HAP-1 (cell line): ENCODE measurements at places on chromosomes 3 and 15.

DNA sequence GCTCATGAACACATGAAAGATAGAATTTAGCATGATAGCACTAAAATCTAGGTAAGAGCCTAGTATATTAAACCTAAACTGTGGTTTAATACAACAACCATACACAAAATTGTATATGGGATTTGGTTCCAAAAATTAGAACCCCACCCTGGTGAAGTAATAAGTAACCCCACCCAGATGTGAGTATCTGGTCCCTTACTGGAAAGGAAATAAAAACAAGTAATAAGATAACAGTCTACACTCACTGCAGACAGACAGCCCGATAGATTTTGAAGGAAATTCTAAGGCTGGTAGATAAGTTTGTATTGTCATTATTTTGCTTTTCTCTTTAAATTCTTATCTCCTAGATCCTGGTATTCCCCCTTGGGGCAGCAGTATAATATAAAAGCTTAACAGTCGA lies 184.9 kb downstream of the ZBTB20 start:
- no peak for DNase-seq

GRCh38 chr3:38561746-38562466 lies 65.8 kb downstream of the EXOG start:
- peak; percentile 4 for DNase-seq

DNA sequence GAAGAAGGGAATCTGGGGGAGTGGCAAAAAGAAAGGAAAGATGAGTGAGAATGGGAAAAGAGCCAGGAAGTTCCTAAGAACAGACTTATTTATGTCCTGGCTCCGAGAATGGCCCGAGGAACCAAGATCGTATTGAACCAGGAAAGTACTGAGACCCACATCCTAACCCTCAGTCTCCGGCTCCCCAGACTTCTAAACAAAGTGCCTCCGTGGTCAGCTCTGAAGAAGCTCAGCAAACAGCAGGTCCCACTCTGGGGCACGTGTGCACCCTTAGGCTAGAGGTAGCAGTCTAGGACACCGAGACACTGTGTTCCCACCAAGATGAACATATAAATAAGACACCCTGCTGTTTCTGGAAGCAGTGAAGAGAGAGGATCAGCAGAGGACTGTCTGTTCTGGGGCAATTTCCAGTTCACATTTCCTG lies 307.4 kb downstream of the NTRK3 start:
- DNase-seq: no peak

- no peak for DNase-seq
These were observed 444.2 kb upstream of the GOLIM4 start for GRCh38 chr3:168539909-168540308.

- DNase-seq: no peak
These were observed 72.6 kb downstream of the SAMMSON start for GRCh38 chr3:70072180-70072579.

GRCh38 chr15:70492240-70493177 lies 270.8 kb downstream of the UACA start:
- DNase-seq: no peak

DNA sequence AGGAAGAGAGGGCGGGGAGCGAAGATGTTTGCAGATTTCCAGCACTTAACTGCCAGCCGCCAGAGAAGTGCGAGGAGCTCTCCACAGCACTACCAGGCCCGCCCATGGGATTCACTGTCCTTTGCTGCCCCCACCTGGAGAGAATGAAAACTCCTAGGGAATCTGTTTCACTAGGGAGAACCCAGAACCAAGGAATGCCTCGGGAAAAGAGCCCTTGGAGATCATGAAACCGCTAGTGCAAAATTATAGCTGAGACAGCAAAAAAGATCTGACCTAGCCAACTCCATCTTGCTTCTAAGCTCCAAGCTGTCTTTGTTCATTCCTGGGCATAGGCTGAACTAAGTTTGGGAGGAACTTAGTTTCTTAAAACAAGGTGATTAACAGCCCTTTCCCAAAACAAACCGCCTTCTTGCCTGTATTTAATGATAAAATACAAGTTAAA lies 82.6 kb upstream of the GCNT3 start:
- peak; percentile 94 for DNase-seq

DNA sequence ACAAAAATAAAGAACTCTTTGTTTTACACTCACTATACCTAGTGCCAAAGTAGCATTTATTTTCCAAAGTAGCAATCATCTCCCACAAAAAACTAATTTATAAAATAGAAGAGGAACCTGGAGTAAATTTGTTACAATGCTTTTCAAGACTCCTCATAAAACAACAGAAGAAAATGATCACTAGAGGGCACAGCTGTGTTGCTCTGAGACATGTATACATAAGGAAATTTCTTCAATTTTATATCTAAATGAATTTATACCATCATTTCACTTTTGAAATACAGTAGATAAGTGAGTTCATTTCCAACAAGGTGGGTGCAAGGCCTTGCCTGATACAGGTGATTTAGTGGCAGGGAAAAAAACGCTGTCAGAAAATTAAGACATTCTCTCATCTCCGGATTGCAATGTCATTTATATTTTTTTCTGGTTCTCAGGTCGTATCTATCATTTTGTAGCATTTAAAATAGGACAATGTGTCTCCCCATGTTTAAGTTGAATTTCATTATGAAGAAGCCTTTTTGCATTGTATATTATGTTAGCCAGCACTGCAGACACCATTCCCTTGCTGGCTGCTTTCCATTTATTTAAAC lies 25.3 kb upstream of the ARHGEF26 start:
- DNase-seq: peak; percentile 8

- no peak for DNase-seq
These were observed 40.9 kb upstream of the EPHB1 start for GRCh38 chr3:134753999-134754742.

GRCh38 chr3:15044326-15044725 lies 20.8 kb downstream of the MRPS25 start:
- no peak for DNase-seq

GRCh38 chr3:159458982-159459381 lies 529.7 kb upstream of the IL12A start:
- DNase-seq: no peak

- no peak for DNase-seq
These were observed 195.1 kb downstream of the ZPLD1 start for GRCh38 chr3:102629943-102630342.

DNA sequence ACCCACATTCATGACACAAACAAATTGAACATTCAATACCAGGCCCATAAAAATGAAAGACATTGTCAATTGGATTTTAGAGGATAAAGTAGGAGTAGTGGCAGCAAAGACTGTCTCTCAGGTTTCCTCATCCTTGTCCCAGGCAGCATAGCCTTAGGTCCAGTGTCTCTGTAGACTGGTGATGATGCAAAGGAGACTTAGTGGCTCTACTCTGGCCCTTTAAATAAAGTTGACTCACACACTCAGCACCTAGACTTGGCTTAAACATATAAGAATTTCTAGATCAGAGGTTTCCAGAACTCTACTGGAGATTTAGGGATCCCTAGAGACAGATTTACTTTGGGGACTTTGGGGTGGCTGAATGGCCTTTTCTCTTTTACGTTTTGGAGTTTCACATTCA lies 166.6 kb downstream of the NR1D2 start:
- DNase-seq: no peak

DNA sequence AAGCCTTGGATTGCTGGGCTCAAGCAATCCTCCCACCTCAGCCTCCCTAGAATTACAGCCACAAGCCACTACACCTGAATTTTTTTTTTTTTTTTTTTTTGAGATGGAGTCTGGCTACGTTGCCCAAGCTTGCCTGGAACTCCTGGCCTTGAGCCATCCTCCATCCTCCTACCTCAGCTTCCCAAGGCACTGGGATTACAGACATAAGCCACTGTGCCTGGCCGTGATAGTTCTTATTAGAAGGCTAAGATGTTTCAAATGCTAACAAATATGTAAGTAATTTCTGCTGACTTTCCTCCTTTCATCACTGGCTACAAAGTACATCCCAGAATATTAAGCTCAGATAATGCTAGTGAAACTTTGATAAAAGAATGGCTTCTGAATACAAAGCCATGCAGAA lies 5.7 kb upstream of the SETMAR start:
- DNase-seq: no peak

DNA sequence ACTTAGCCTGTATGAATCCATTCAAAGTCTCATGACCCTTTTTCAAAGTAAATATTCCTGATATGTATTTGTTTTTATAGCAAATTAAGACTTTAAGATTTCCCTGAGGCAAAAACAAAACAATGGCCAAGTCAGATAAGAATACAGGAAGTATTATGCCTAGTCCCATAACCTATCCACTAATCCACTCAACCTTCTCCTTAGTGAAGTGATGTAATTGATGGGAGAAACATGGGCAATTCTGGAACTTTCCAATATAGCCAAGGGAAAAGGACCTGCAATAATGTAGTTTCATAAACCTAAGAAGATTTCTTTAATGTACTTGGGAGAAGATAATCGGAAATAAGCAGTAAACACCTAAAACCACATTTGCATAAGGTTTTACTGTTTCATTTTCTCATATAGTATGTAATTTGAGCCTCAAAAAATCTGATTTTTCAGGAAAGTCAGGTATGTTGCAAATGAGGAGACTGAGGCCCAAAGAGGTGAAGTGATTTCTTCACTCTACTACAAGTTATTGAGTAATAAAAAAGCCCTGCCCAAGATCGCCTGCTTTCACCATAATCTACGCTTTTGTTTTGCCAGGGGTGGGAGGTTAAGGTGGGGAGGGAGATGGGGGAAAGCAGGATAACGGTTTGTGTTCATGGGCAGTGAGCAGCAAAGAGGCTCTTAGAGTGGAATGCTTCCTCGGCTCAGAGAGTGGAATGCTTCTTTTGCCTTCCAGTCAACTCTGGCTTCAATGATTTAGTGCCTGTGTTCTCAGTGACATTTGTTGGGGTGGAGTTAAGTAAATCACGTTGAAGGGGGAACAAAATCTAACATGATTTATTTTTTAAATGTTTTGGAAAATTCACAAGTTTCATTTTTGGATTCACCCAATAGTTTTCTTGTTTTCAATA lies 95.0 kb upstream of the FNDC3B start:
- no peak for DNase-seq

DNA sequence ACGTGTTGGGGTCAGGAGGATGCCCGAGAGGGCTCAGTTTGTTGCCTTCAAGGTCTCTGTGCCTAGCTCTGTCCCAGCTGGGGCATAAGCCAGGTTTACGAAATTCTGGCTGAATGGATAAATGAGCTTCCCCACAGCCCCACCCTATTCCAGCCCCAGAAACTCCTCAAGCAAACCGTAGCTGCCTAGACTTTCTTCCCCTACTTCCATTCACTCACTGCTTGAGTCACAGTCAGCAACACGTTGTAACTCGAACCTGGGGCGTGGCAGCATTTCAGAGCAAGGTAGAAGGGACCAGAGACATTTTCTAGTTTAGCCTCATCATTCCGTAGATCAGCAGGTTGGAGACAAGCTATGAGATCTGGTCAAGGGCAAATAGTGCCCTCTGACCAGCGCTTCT lies 24.2 kb downstream of the NMNAT3 start:
- DNase-seq: no peak

DNA sequence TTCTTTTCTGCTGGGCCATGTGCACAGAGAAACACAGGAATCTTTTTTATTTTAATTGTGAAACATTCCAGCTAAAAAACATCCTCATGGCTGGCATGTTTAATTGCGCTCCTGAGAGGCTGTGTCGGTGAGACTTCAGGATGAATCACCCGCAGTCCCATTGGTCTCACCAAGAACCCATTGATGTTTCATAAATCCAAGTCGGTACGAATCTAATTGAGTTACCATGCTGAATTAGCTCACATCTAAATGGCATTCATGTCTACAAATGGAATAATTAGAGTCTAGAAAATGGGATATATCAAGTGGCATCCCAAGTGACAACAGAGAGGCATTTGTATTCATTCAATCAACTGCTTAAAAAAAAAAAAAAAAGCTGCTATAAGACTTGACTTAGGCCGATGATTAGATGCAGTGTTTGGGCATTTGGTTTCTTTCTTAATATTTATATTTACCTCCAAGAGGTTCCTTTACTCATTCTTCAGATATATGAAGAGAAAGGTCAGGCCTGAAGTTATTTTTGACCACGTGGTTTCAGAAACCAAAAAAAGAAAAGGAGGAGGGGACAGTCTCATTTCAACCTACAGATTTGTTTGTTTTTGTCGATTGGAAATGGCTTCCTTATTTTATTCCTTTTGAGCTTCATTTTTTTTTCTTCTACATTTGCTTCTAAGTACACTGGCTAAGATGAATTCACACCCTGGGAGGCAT lies 79.1 kb upstream of the FOXB1 start:
- no peak for DNase-seq
